ENCODE measurements at places on chromosomes 1 and 21. TPM values are rescaled to one million over a fixed set of nuclear protein-coding genes. Genes with fewer than 3 reads are reported as not detected.

PARK7 gene
- 383 TPM for total RNA-seq

TNNT2 gene
- total RNA-seq = not detected

ARHGEF11 gene
- 52.7 TPM for total RNA-seq

CRNN gene
- not detected for total RNA-seq

AUNIP gene
- total RNA-seq = 13.6 TPM

TIE1 gene
- total RNA-seq = 2.2 TPM

FAM72C gene
- total RNA-seq = 7.1 TPM

CYP4A11 gene
- total RNA-seq = not detected

ACTL8 gene
- not detected for total RNA-seq

GCSAML gene
- not detected for total RNA-seq

SERPINC1 gene
- total RNA-seq = not detected

AMY1C gene
- total RNA-seq = not detected

TMEM269 gene
- total RNA-seq = 0.91 TPM

C1orf116 gene
- total RNA-seq = 0.37 TPM
